MG63 (cell line): ENCODE measurements at places on chromosomes 4 and X. TPM values are rescaled to one million over a fixed set of nuclear protein-coding genes. Genes with fewer than 3 reads are reported as not detected.

The MMRN1 gene
- not detected in 2 replicates for total RNA-seq

The USP51 gene
- 0.43 and 0.99 TPM in 2 replicates for total RNA-seq

The TLR6 gene
- total RNA-seq: 0.82 TPM in 1 of 2 replicates, not detected in the other

The PPAT gene
- total RNA-seq: 26.5 and 27.7 TPM in 2 replicates

- no peak for DNase-seq
Measured at GRCh38 chr4:184427687-184428086, 46.7 kb downstream of the IRF2 start.

DNA sequence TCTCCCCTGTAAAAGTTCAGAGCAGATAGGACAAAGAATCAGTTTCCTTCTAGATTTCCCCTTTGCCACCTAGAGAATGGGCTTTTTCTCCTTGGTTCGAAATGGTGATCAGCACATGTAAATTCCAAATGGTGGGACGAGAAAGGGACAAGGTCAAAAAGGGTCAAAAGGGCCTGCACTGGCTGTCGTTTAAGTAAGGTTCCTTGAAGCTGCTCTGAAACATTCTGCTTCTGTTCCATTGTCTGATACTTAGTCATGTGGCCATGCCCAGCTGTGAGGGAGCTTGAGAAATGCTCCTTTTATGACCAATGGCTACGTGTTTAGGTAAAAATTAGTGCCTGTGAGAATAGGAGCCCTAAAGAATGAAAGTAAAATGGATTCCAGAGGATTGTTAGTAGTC, 165.9 kb upstream of the CENPE start:
- DNase-seq: no peak

GRCh38 chrX:45502396-45502795, 301.7 kb upstream of the DIPK2B start:
- DNase-seq: no peak

DNA sequence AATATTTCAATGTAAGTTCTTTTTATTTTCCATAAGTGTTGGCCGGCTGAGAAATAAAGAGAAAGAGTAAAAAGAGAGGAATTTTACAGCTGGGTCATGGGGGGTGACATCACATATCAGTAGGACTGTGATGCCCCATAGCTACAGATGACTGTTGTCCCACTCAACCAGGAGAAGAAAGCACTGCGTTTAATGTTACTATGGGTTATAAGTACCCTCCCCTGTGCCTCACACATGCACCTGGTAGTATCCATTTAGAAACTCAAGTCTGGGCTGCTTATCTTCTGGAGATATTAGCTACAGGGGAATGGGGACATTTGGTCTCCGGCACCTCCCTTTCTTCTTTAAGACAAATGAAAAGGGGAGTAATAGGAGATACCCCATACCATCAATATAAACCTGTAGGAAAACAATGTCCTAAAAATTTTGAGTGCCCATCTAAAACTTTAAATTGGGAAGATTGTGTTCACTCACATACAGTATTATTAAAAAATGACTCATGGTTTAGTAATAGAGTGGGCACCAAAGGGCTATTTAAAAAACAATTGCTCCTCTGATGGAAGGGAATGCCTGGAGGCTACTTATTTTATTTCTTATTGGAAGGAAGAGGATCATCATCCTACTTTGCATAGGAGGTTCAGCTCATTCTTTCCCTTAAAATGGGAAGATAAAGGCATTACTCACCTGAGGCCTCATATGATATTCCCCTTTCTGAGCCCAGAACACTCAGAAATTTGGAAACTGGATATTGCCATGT, 18.2 kb downstream of the UGT2B11 start:
- DNase-seq: no peak

GRCh38 chr4:57163530-57164459, 53.6 kb upstream of the IGFBP7 start:
- DNase-seq: peak; percentile 69
